Renal pelvis (tissue), 12 donors: ENCODE measurements at places on chromosomes 4 and X. TPM values are rescaled to one million over a fixed set of nuclear protein-coding genes. Genes with fewer than 3 reads are reported as not detected.

Gene MBNL3
- polyA plus RNA-seq = 26.6 TPM

Gene HSD17B13
- 0.33 TPM for polyA plus RNA-seq

Gene MXRA5
- polyA plus RNA-seq = 6.4 TPM

Gene ETDB
- not detected for polyA plus RNA-seq

Gene SHROOM2
- polyA plus RNA-seq = 17.2 TPM

Gene MAPK10
- 84.6 TPM for polyA plus RNA-seq

Gene GAGE1
- polyA plus RNA-seq = not detected

Gene SRPX
- polyA plus RNA-seq = 13.7 TPM

Gene CXCL8
- polyA plus RNA-seq = 0.17 TPM

Gene UBA1
- 238 TPM for polyA plus RNA-seq

Gene LRAT
- 0.71 TPM for polyA plus RNA-seq

Gene EDA
- 6.4 TPM for polyA plus RNA-seq

Gene TMPRSS11D
- polyA plus RNA-seq = not detected

Gene FGG
- not detected for polyA plus RNA-seq

Gene LDB2
- 78.2 TPM for polyA plus RNA-seq

Gene PRKG2
- 1.6 TPM for polyA plus RNA-seq
